ENCODE measurements at places on chromosomes 4 and X.
A peak's percentile ranks its signal among the peaks of the same experiment; 100 is the strongest.

GRCh38 chrX:139640259-139640658 lies 67.7 kb downstream of the MCF2 start:
- no peak for DNase-seq

GRCh38 chr4:22410645-22411247 lies 105.1 kb downstream of the ADGRA3 start:
- peak; percentile 39 for DNase-seq

GRCh38 chr4:153566631-153567150 lies 100.5 kb downstream of the TMEM131L start:
- DNase-seq: no peak

- DNase-seq: no peak
Observed at GRCh38 chr4:105440890-105441289, 33.0 kb downstream of the PPA2 start.

DNA sequence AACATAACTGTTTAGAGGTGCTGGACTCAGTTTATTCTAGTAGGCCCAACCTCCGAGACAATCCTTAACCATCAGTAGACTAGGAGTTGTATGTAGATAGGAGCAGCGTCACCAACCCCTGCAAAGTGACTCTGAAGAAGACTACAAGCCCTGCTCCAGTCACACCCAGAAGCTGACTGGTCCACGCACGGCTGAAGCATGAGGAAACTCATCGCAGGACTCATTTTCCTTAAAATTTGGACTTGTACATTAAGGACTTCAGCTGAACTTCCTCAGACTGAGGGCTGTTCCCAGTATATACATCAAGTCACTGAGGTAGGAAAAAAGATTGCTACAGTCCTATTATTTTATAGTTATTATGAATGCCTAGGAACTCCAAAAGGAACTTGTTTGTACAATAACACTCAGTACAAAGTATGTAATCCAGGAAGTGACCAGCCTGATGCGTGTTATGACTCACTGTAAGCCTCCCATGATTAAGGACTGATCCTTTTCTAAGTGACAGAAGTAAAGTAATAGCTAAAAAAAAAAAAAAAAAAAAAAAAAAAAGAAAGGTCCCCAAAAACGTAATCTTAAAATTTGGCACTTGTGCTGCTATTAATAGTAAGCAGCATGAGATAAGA lies 41.6 kb upstream of the UGT2B7 start:
- peak; percentile 50 for DNase-seq

- peak; percentile 55 for DNase-seq
Observed at GRCh38 chrX:14027511-14028019, 2.1 kb downstream of the GEMIN8 start.

Data from OCI-M1 (cell line).